ENCODE measurements at places on chromosomes 16 and 17. TPM values are rescaled to one million over a fixed set of nuclear protein-coding genes. Genes with fewer than 3 reads are reported as not detected.

The PRCD gene
- total RNA-seq = 1.1 TPM

The BPTF gene
- 39.7 TPM for total RNA-seq

The RND2 gene
- total RNA-seq = 0.12 TPM

The CNGB1 gene
- total RNA-seq = under 0.01 TPM

The HID1 gene
- total RNA-seq = 1.3 TPM

The TEX14 gene
- total RNA-seq = under 0.01 TPM

The EPN3 gene
- 0.13 TPM for total RNA-seq

The TPPP3 gene
- 0.66 TPM for total RNA-seq

The FBXL16 gene
- total RNA-seq = 0.13 TPM

The TBC1D16 gene
- total RNA-seq = 25.4 TPM

The KLHL10 gene
- not detected for total RNA-seq

The CCL7 gene
- 0.19 TPM for total RNA-seq

The SSTR5 gene
- 0.12 TPM for total RNA-seq

The PRSS21 gene
- not detected for total RNA-seq

The KRT12 gene
- total RNA-seq = not detected

The ZNF286A gene
- 27.7 TPM for total RNA-seq

The GPR139 gene
- total RNA-seq = not detected

The SMG1 gene
- total RNA-seq = 47.6 TPM

The TBC1D28 gene
- total RNA-seq = not detected

The CLDN7 gene
- 3.5 TPM for total RNA-seq

The PRSS33 gene
- not detected for total RNA-seq

The TNFSF13 gene
- 3.4 TPM for total RNA-seq

The STRADA gene
- 19.5 TPM for total RNA-seq

The MKS1 gene
- total RNA-seq = 12.1 TPM

The PLA2G10 gene
- total RNA-seq = not detected

The KRT39 gene
- total RNA-seq = not detected

The MYCBPAP gene
- 2.4 TPM for total RNA-seq

The ATP1B2 gene
- total RNA-seq = under 0.01 TPM

The PNMT gene
- not detected for total RNA-seq

The HMOX2 gene
- 70.1 TPM for total RNA-seq

The EXOC3L1 gene
- 0.25 TPM for total RNA-seq

The MYH13 gene
- not detected for total RNA-seq

The FOXL1 gene
- 31.0 TPM for total RNA-seq

The GDPD3 gene
- 0.99 TPM for total RNA-seq

The TMEM94 gene
- total RNA-seq = 21.5 TPM

The TBC1D3 gene
- not detected for total RNA-seq

The AXIN2 gene
- 6.5 TPM for total RNA-seq

The KRT24 gene
- total RNA-seq = not detected

The DPEP3 gene
- not detected for total RNA-seq

The SAP30BP gene
- total RNA-seq = 51.7 TPM

The C17orf107 gene
- total RNA-seq = 1.9 TPM

The TP53TG3C gene
- total RNA-seq = not detected

The SIAH1 gene
- 27.6 TPM for total RNA-seq

The CX3CL1 gene
- total RNA-seq = 7.7 TPM

The KRT33B gene
- not detected for total RNA-seq

The CCL2 gene
- total RNA-seq = 103 TPM

The CETP gene
- not detected for total RNA-seq

The PYCARD gene
- 42.5 TPM for total RNA-seq

The TSNAXIP1 gene
- total RNA-seq = 0.99 TPM

The DBNDD1 gene
- 3.4 TPM for total RNA-seq

The KRT13 gene
- total RNA-seq = not detected

The MYL11 gene
- total RNA-seq = not detected

The HBA1 gene
- not detected for total RNA-seq

The ACAP1 gene
- 2.2 TPM for total RNA-seq

The CDRT15L2 gene
- not detected for total RNA-seq

The SLC43A2 gene
- 9.0 TPM for total RNA-seq

The KRT28 gene
- total RNA-seq = not detected

Measured in aortic smooth muscle cell (primary cell).